ENCODE measurements at places on chromosomes 12 and 14.

GRCh38 chr12:44053549-44054127 is 217.8 kb downstream of the TMEM117 start:
- no peak for DNase-seq

- DNase-seq, result no peak
Measured at GRCh38 chr12:42426746-42427145, 100.8 kb downstream of the PPHLN1 start.

DNA sequence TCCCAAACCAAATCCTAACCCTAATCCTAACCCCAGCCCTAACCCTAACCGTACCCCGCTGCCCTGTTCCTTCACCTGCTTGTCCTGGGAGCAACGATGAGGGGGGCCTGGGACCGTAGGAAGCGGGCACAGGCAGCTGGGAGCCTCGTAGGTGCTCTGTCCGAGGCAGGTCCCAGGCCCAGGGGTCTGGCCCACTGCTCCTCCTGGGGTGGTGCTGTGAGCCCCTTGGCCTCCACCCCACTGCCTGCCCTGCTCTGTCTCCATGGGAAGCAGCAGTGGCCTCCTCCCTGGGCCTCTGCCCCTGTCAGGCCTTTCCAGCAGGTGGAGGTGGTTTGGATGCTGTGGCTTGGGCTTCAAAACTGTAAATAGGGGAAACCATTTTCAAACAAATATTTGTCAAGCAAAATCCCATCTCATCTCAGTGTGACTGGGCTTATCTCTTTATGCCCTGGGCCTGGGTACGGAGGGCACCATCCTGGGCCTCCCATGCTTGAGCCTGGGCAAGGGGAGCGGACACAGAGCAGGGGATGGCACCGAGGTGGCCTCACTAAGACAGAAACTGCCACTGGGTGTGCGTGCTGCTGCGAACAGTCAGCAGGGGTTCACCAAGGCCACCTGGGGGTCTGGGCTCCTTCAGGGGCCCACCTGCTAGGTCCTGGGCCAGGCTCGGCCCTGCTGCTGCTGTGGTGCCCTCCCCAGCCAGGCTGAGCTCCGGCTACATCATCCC is 3.7 kb upstream of the BEGAIN start:
- DNase-seq, result no peak

GRCh38 chr14:20614038-20614840 is 23.1 kb upstream of the RNASE12 start:
- DNase-seq, result no peak

GRCh38 chr14:55599250-55599879 is 19.4 kb downstream of the KTN1 start:
- DNase-seq, result no peak

DNA sequence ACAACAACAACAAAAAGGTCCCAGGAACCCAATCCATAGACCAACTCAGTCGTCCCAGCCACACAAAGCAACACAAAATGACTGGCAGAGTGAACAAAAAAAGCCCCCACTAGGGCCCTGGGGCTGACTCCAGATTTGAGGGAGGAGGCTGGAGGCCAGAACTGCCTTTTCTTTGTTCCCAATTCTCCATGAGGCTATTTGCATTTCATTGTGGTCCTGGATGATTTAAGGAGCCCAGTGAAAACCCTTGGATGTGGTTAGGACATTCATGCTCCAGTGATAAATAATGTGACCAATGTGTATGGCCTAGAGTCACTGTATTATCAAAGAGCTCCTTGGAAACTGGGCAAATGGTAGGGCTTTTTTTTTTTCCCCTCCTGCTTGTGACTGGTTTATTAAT is 192.9 kb downstream of the NUAK1 start:
- no peak for DNase-seq
